Osteocyte (in vitro differentiated cells): ENCODE measurements at places on chromosomes 5 and 9. TPM values are rescaled to one million over a fixed set of nuclear protein-coding genes. Genes with fewer than 3 reads are reported as not detected.
A peak's percentile ranks its signal among the peaks of the same experiment; 100 is the strongest.

DNA sequence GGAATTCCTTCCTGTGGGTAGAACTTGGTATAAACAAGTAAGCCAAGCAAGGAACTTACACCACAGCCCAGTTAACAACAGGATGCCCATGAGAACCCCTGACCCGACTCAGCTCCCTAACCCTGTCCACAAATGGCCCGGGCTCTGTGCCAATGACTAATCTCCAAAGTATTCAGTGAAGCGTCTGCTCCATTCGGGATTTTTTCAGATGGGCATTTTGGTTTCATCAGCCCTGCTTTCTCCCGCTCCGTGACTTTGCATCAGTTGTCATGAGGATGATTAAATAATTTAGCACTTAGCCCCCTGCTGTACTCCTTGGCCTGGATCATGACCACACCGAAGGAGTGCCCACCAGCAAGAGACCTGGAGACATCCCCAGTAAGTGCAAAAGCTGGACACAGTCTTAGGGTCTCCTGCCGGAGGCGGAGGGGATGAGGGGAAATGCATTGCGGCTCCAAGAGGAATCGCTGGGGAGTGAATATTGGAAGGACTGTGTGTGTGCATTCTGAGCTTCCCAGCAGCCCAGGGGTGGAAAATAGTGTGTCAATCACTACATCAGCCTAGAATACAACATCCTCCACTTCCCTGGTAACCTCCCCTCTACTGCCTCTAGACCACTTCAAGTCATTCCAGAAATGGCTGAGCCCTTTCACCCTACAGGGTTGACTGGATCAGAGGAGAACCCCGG is 41.4 kb upstream of the DNAH5 start:
- peak overlapping the region; percentile 93 for H3K27ac ChIP-seq
- H3K4me3 ChIP-seq, result peak overlapping the region; percentile 71
- no peaks in the 10 kb centered on the region for H3K27me3 ChIP-seq
- no peaks in the 10 kb centered on the region for H3K36me3 ChIP-seq
- DNase-seq, result peak; percentile 92
- H3K4me1 ChIP-seq, result peaks cover 21% of the 10 kb centered on the region

- H3K27ac ChIP-seq, result no peak overlapping the region
- peaks cover 72% of the 10 kb centered on the region for H3K27me3 ChIP-seq
- no peaks in the 10 kb centered on the region for H3K36me3 ChIP-seq
- no peak overlapping the region for H3K4me3 ChIP-seq
Observed at GRCh38 chr5:170348137-170348633, 41.0 kb downstream of the KCNMB1 start.

The CAMK4 gene
- 0.39 and 1.2 TPM in 2 replicates for total RNA-seq

The AIF1L gene
- 26.3 and 31.1 TPM in 2 replicates for total RNA-seq

The ANKRD55 gene
- not detected in 2 replicates for total RNA-seq

DNA sequence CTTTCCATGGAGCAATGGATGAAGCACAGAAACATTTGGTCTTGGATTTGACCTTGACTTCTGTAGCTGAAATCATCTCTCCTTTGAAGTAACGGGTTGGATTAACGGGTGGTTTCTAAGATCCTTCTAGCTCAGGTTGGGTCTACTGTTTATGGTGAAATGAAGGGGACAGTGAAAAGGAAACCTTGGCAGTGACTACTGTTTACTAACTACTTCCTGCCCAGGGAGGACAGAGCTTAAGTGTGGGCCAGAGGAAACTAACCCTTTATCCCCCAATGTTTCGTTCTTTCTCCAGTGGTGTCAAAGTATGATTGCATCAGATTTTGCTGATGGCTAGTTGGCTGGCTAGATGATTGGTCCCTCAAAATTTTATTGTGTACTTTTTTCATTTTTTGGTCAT is 22.2 kb downstream of the SKP2 start:
- no peaks in the 10 kb centered on the region for H3K27me3 ChIP-seq
- peaks cover 43% of the 10 kb centered on the region for H3K36me3 ChIP-seq
- H3K4me3 ChIP-seq, result no peak overlapping the region
- H3K27ac ChIP-seq, result peak overlapping the region; percentile 1

The TEK gene
- 1.3 and 1.6 TPM in 2 replicates for total RNA-seq

The CCL21 gene
- not detected in 2 replicates for total RNA-seq

- H3K27ac ChIP-seq, result no peak overlapping the region
- H3K4me1 ChIP-seq, result peaks cover 9% of the 10 kb centered on the region
- H3K4me3 ChIP-seq, result no peak overlapping the region
Observed at GRCh38 chr5:170327168-170327567, 29.6 kb upstream of the LCP2 start.

GRCh38 chr5:84445049-84445685 is 60.5 kb upstream of the EDIL3 start:
- H3K27ac ChIP-seq, result no peak overlapping the region
- peaks cover 4% of the 10 kb centered on the region for H3K36me3 ChIP-seq
- H3K27me3 ChIP-seq, result no peaks in the 10 kb centered on the region
- H3K4me3 ChIP-seq, result no peak overlapping the region

The ZBTB26 gene
- 8.6 and 9.0 TPM in 2 replicates for total RNA-seq

The GMCL2 gene
- not detected in 2 replicates for total RNA-seq

- H3K4me3 ChIP-seq, result no peak overlapping the region
- no peak overlapping the region for H3K27ac ChIP-seq
- H3K27me3 ChIP-seq, result no peaks in the 10 kb centered on the region
- H3K36me3 ChIP-seq, result no peaks in the 10 kb centered on the region
- peaks cover 12% of the 10 kb centered on the region for H3K4me1 ChIP-seq
Observed at GRCh38 chr9:88577256-88578120, 42.5 kb downstream of the NXNL2 start.

DNA sequence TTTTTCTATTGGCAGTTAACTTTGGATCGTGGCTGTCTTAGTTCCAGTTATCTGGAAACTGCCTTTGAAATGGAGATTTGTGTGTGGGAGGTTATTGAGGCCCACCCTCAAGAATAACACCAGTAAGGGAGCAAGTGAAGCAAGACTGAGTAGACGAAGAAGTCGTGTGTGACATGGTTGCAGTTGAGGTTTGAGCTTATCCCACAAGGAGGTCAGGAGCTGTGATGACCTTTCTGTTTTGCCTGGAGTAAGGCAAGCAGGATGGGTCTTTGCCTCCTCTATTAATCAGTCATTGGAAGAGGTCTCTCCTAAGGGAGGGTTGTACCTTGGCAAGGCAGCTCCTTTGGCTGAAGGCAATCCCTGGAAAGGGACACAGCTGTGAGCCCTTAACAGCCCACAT is 49.6 kb upstream of the CTXN3 start:
- H3K27ac ChIP-seq, result no peak overlapping the region
- peaks cover 2% of the 10 kb centered on the region for H3K4me1 ChIP-seq
- no peak for DNase-seq
- H3K36me3 ChIP-seq, result no peaks in the 10 kb centered on the region

- no peak for DNase-seq
- H3K4me3 ChIP-seq, result no peak overlapping the region
- H3K27ac ChIP-seq, result peak overlapping the region; percentile 55
- H3K36me3 ChIP-seq, result no peaks in the 10 kb centered on the region
- H3K27me3 ChIP-seq, result no peaks in the 10 kb centered on the region
- peaks cover 28% of the 10 kb centered on the region for H3K4me1 ChIP-seq
Observed at GRCh38 chr9:72592502-72593403, 71.3 kb downstream of the TMC1 start.

The ENTREP1 gene
- total RNA-seq, result 0.24 and 0.26 TPM in 2 replicates

The MEIKIN gene
- total RNA-seq, result not detected in 2 replicates

DNA sequence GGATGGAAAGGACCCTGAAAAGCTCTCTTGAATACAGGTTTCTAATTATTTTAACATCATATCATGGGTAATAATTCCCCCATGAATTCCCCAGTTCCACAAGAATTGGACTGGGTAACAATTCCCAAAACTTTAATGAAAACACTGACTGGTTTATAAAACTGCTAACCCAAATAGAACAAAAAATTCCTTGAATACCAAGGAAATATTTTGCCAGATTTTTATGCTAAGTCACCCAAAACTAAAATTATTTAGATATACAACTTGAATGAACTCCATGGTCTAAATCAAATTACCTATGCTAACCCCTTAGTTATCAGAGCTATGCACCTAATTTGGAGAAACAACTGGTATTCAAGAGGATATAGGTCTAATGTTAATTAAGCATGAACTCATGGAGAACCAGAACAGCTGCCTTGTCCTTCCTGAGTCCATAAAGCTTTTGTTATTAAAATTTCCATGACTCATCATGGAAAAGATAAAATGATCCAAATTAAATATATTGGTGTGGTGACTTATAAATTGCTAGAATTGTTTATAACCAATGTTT is 164.9 kb upstream of the TUT7 start:
- H3K27me3 ChIP-seq, result no peaks in the 10 kb centered on the region
- peak overlapping the region; percentile 70 for H3K27ac ChIP-seq
- no peak overlapping the region for H3K4me3 ChIP-seq
- peaks cover 32% of the 10 kb centered on the region for H3K4me1 ChIP-seq

DNA sequence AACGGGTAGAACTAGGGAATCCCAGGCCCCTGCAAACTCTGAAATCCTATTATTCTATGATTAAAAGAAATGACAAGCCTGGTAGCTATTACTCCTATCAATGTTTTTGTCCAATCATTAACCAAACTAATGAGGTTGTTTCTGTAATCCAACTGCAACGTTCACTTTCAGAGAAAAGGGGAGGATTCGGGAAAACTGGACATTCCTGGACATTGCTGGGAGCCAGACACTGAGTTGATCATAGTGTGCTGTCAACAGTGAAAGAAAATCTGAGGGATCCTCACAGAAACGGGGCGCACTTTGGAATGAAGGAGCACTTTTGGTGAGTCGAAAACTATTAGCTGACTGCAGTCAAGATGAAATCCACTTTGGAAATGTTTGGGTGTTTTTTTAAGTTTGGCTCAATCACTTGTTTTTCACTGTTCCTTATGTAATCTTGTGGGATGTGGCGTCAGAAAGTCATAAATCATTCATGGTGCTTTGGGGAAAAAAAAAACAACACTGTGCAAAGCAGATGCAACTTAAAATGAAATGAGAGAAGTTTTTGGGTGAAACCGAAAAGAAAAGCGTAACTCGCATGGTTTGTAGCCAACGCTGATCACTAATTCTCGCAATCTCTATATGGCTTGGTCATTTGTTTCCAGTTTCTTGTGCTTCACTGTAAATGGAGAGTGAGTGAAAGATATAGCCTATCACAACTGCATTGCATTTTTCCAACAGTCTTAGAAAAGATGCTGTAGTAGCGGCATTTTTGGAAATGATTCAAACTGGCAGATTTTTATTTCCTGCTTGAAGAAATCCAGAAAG is 51.2 kb upstream of the ADRA1B start:
- H3K36me3 ChIP-seq, result no peaks in the 10 kb centered on the region
- no peak overlapping the region for H3K27ac ChIP-seq
- peaks cover 65% of the 10 kb centered on the region for H3K27me3 ChIP-seq
- H3K4me1 ChIP-seq, result no peaks in the 10 kb centered on the region
- H3K4me3 ChIP-seq, result no peak overlapping the region

DNA sequence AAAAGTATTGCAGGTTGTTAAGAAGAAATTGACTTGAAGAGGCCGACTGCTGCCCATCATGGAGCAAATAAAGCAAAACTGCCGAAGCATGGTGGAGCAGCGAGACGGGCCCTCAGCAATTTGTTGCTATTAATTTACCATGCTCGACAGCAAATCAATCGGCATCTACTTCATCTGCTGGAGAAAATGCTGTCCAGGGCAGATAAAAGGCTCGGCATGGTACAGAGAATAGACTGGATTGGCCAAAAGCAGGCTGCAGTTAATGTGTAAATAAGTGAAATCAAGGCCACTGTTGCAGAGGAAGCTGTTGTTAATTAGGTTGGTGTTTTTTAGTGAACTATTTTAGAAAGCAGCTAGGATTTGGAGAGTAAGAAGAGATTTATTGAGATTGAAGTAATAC is 8.3 kb downstream of the TLE4 start:
- no peak for DNase-seq
- peaks cover 37% of the 10 kb centered on the region for H3K36me3 ChIP-seq
- H3K4me3 ChIP-seq, result no peak overlapping the region
- H3K27ac ChIP-seq, result peak overlapping the region; percentile 20

- no peaks in the 10 kb centered on the region for H3K27me3 ChIP-seq
- H3K36me3 ChIP-seq, result no peaks in the 10 kb centered on the region
- DNase-seq, result no peak
- no peak overlapping the region for H3K27ac ChIP-seq
Observed at GRCh38 chr5:160923411-160923810, 71.4 kb upstream of the ATP10B start.

The SPATA31A3 gene
- not detected in 2 replicates for total RNA-seq

- H3K36me3 ChIP-seq, result no peaks in the 10 kb centered on the region
- no peak overlapping the region for H3K4me3 ChIP-seq
- no peak overlapping the region for H3K27ac ChIP-seq
- DNase-seq, result no peak
- H3K4me1 ChIP-seq, result no peaks in the 10 kb centered on the region
Observed at GRCh38 chr5:100709771-100710170, 174.6 kb downstream of the FAM174A start.

GRCh38 chr5:135553688-135554462 is 18.1 kb upstream of the NEUROG1 start:
- H3K4me3 ChIP-seq, result no peak overlapping the region
- H3K27me3 ChIP-seq, result peaks cover 68% of the 10 kb centered on the region
- DNase-seq, result no peak
- no peak overlapping the region for H3K27ac ChIP-seq

DNA sequence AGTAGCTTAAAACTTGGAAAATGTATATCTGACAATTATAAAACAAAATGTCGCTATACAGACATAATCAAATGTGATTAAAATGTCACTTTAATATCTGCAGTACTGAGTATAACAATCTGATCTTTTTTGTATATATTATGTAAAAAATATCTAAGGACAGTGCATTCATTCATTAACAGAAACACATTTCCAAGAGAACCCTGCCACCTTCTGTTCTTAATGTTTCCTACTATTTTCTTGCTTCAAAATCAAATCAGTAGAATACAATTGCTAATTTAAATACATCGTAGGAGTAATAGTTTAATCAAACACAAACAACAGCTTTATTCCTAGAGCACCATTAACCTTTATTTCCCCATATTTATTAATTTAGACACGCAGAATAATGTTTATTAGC is 142.6 kb upstream of the ST8SIA4 start:
- H3K4me3 ChIP-seq, result no peak overlapping the region
- no peak overlapping the region for H3K27ac ChIP-seq
- no peaks in the 10 kb centered on the region for H3K27me3 ChIP-seq
- no peaks in the 10 kb centered on the region for H3K4me1 ChIP-seq
- no peak for DNase-seq

- peaks cover 26% of the 10 kb centered on the region for H3K4me1 ChIP-seq
- H3K27ac ChIP-seq, result no peak overlapping the region
- peaks cover 28% of the 10 kb centered on the region for H3K36me3 ChIP-seq
Observed at GRCh38 chr5:72271702-72272101, 48.3 kb downstream of the MRPS27 start.

- H3K27ac ChIP-seq, result no peak overlapping the region
- no peaks in the 10 kb centered on the region for H3K27me3 ChIP-seq
- DNase-seq, result no peak
Observed at GRCh38 chr9:30771760-30772159, 1612.7 kb upstream of the ACO1 start.
